Lower lobe of right lung (tissue), 2 donors: ENCODE measurements at places on chromosomes 2 and 18. TPM values are rescaled to one million over a fixed set of nuclear protein-coding genes. Genes with fewer than 3 reads are reported as not detected.
A peak's percentile ranks its signal among the peaks of the same experiment; 100 is the strongest.

Gene UGT1A7
- not detected for total RNA-seq

DNA sequence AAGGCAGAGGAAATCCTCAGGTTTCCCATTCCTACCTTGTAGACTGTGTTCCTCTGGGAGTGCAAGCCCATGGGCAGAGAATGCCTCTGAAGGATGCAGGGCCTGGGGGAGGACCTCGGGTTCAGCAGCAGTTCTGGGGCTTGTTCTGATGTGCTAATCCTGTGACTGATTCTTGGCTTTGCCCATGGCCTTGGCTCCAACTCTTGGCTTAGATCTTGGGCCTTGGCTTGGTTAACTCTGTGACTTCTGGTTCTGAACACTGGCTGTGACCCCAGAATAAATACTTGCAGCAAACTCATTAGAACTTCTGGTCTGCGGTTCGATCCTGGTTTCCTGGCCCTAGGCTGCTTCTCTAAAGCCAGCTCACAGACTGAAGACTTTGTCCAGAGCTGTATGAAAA lies 366.9 kb upstream of the ZEB2 start:
- no peaks in the 10 kb centered on the region for H3K27me3 ChIP-seq
- no peak overlapping the region for H3K27ac ChIP-seq
- H3K4me3 ChIP-seq, result no peak overlapping the region
- no peaks in the 10 kb centered on the region for H3K4me1 ChIP-seq
- no peaks in the 10 kb centered on the region for H3K36me3 ChIP-seq
- no peak for DNase-seq

Gene FLACC1
- 6.8 TPM for total RNA-seq

Gene APLF
- 5.8 TPM for total RNA-seq

- no peaks in the 10 kb centered on the region for H3K4me1 ChIP-seq
- no peaks in the 10 kb centered on the region for H3K27me3 ChIP-seq
- no peak overlapping the region for H3K27ac ChIP-seq
- no peak for DNase-seq
- H3K36me3 ChIP-seq, result no peaks in the 10 kb centered on the region
These were observed 102.3 kb upstream of the TTN start for GRCh38 chr2:178909507-178909906.

DNA sequence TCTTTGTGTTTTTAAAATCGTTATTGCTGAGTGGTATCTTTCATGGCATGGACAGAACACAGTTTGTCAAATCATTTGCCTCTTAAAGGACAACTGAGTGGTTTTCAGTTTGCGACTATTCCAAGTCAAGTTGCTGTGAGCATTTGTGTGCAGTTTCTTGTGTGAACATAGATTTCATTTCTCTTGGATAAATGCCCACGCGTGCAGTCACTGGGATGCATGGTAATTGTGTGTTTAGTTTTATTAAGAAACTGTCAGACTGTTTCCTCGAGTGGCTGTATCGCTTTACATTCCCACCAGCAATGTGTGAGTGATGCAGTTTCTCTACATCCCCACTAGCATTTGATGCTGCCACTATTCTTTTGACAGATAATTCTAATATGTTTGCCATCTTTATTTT lies 154.0 kb upstream of the ARL4C start:
- H3K4me3 ChIP-seq, result no peak overlapping the region
- H3K27ac ChIP-seq, result no peak overlapping the region
- no peak for DNase-seq
- H3K27me3 ChIP-seq, result peaks cover 5% of the 10 kb centered on the region

DNA sequence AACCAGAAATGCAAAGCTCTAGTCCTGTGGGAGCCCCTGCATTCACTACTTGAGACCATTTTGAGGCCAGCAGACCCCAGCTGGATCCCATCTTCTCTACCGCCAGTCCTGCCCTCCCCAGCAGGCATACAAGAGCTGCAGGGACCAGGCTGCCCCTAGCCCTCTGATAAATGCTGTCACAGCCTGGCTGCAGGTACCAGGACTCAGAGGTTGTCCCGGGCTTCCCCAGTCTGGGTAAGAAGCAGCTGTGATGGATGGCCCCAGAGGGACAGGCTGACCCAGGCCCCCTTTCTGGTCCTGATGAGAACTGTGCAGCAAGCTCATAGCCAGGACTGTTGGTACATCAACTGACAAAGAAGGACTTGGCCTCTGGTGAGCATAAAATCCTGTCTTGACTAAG lies 132.9 kb upstream of the APCDD1 start:
- H3K27ac ChIP-seq, result no peak overlapping the region
- no peak for DNase-seq
- no peaks in the 10 kb centered on the region for H3K27me3 ChIP-seq
- H3K4me1 ChIP-seq, result no peaks in the 10 kb centered on the region

DNA sequence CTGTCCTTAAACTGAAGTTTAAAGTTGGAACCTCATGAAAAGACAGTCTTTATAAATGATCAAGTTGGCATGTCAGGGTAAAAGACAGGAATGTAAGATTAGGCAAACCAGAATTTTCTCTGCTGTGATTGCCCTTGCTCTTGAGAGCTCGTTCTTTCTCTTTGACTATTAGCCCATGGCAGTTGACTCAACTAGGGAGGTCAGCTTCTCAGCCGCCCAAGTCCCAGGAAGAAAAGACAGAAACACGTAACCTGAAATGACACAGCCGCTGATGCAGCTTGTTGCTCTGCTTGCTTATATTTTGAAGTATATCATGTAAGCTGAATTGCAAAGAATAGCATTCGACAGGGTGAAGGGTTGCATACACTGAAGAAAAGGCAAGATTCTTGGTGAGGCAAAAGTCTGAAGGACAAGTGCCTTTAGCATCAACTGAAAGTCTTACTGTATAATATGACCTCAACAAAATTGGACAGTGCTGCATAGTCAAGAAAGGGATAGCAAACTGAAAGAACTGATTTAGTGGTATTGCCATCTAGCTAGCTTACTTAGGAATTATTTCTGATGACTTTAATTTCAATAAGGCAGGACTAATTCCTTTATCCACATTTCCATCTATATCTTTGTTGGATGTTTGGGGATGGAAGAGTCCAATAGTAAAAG lies 54.7 kb downstream of the ARHGAP15 start:
- no peaks in the 10 kb centered on the region for H3K27me3 ChIP-seq
- H3K27ac ChIP-seq, result no peak overlapping the region
- H3K4me1 ChIP-seq, result no peaks in the 10 kb centered on the region
- no peaks in the 10 kb centered on the region for H3K36me3 ChIP-seq
- DNase-seq, result no peak

Gene CHRNG
- total RNA-seq, result not detected

DNA sequence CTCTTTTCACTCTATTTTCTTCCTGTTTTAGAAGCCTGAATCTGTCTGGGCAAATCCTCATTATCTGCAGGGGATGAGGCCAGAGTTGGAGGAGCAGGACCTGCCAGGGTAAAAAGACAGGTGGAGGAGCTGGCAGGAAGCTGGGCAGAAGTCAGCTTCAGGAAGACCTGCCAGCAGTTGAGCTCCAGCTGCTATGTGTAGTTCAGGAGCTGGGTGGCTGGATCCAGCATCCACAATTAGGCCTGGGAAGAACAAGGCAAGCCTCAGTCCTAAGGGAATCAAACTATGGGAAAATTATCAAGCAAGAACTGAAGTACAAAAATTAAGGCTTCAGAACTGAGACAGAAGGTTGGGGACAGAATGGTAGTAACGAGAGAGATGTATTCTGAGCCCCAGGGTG lies 174.0 kb downstream of the MREG start:
- H3K36me3 ChIP-seq, result no peaks in the 10 kb centered on the region
- no peak for DNase-seq
- peak overlapping the region; percentile 14 for H3K27ac ChIP-seq
- no peaks in the 10 kb centered on the region for H3K27me3 ChIP-seq

DNA sequence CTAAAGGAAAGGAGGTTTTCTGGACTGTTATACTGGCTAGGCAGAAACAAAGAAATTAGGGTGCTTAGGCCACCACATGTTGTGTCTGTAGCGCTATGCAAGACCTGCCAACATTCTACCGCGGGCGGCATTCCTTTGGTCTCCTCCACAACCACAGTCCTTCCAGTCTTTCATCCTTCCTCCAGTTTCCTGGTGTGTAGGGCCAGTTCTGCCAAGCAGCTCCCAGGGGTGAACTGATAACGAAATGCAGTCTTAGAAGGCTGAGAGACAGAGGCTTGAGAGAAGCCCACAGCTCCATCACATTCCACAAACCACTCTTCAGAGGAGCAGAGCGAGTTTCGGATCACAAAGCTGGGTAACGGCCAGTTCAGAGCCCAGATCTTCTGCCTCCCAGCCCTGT lies 19.5 kb upstream of the CXXC1 start:
- DNase-seq, result no peak
- H3K36me3 ChIP-seq, result no peaks in the 10 kb centered on the region
- H3K4me3 ChIP-seq, result no peak overlapping the region
- peaks cover 16% of the 10 kb centered on the region for H3K4me1 ChIP-seq

DNA sequence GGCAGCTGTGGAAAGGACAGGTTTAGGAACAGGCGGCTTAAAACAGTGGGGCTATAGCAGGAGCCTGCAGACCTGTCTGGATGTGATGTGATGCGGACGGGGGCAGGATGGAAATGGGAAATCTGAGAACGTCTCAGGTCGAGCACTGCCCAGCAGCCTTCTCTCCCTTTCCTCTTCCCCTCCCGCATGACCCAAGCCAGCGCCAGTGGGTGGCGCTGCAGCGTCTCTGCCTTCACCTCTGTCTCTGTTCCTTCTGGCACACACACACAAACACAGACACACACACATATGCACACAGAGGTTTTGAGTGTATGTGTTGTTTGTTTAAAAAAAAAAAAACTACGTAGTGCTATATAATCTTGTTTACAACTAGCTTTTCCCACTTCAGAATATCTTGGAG lies 82.0 kb upstream of the SLC66A3 start:
- no peaks in the 10 kb centered on the region for H3K4me1 ChIP-seq
- H3K27me3 ChIP-seq, result peaks cover 4% of the 10 kb centered on the region
- H3K4me3 ChIP-seq, result no peak overlapping the region
- no peaks in the 10 kb centered on the region for H3K36me3 ChIP-seq
- no peak for DNase-seq
- no peak overlapping the region for H3K27ac ChIP-seq

GRCh38 chr2:20832606-20833005 lies 9.7 kb upstream of the LDAH start:
- no peaks in the 10 kb centered on the region for H3K36me3 ChIP-seq
- no peaks in the 10 kb centered on the region for H3K4me1 ChIP-seq
- no peak for DNase-seq
- H3K27me3 ChIP-seq, result peaks cover 10% of the 10 kb centered on the region

GRCh38 chr18:64438178-64438577 lies 289.3 kb upstream of the LINC00305 start:
- no peaks in the 10 kb centered on the region for H3K36me3 ChIP-seq
- no peak for DNase-seq
- H3K27me3 ChIP-seq, result no peaks in the 10 kb centered on the region
- H3K4me1 ChIP-seq, result no peaks in the 10 kb centered on the region
- H3K4me3 ChIP-seq, result no peak overlapping the region
- no peak overlapping the region for H3K27ac ChIP-seq

Gene ESCO1
- total RNA-seq, result 16.5 TPM
